ENCODE measurements at places on chromosomes 1 and 21.

DNA sequence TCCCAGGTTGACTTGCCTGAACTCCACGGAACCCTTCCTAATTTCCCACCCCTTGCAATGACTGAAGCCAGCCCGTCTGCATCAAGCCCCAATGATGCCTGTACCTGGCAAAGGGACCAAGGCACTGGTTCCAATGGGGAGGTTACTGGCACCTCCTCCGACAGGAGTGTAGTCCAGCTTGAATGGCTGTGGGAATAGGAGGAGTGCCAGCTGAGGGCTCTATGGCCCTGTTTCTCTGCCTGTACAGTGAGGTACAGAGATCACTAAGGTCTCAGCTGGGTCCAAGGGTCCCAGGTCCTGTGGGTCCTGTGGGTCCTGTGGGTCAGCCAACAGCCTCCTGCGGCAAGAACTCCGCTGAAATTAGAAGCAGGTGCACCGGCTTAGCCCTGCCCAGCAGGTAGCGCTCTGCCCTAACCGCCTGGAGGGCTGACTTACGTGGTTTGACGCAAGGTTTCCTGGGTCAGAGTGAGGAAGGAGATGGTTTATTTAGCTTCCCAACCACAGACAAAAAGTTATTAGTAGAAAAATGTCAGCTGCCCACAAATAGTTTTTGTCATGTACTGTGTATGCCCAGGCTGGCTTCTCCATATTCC is 9.9 kb upstream of the SPRR4 start:
- no peak for DNase-seq

DNA sequence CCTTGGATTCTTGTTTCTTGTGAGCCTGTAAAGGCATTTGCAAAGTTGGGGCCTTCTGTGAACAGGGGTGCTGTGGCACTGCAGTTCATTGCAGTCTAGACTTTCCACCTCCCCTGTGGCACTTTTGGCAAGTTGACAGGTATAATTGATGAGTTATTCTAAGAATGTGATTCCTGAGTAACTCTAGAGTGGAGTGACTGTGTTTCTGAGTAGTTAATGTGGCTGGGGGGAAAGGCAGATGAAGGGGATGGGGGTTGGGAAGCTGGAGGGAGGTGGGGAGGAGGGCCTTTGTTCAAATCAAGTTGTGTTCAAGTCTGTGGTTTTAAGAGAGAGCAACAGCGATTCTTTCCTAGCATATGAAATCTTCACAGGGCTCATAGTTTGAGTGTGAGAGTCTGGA is 32.9 kb downstream of the PBX1 start:
- no peak for DNase-seq

DNA sequence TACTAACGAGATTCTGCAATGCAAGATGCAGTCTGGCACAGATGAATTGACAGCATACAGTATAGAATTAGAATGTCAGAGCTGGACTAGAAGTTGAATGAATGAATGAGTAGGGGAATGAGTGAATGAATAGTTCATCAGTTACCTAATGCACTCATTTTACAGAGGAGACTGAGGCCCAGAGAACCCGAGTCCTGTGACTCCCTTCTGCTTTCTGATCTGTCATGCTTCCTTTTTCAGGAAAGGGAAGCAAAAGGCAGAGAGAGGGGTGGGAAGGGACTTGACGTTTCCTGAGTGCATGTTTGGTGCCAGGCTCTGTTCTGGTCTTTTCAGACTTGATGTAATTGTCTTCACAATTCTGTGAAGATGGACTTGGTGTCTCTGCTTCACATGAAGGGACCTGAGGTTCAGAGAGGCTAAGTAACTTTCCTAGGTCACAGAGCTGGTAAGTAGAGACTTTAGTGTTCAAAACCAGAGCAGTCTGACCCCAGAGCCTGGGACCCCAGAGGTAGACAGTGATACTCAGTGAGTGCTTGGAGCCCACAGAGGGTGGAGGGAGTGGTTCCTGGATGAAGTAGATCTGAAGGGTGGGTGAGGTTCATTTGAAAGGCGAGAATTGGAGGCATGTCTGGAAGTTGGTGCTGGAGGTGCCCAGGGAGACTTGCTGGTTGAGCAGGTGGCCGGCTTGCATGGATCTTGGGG is 8.0 kb upstream of the MEX3A start:
- no peak for DNase-seq

DNA sequence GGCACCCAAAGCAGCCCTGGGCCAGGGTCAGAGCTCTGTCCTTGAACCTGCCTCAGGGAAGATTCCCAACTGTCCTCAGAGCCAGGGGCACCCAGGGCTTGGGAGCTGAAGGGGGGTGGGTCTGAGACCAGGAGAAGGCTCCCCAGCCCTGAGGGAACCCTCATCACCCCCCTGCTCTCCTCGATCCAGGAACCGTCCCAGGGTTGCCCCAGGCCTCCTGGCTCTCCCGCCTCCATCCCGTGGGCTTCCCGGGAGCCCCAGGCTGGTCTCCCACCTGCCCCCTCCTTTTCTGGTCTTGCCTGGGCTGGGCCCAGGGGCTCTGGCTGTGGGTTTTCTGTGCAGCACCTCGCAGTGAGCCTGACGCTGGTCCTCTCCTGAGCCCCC is 6.7 kb upstream of the SAMD11 start:
- DNase-seq = no peak

All from ecto neural progenitor cell (in vitro differentiated cells).